A172 (cell line): ENCODE measurements at places on chromosomes 5 and 9. TPM values are rescaled to one million over a fixed set of nuclear protein-coding genes. Genes with fewer than 3 reads are reported as not detected.

CDH9 gene
- 0.22 TPM in 1 of 2 replicates, not detected in the other for total RNA-seq

DNA sequence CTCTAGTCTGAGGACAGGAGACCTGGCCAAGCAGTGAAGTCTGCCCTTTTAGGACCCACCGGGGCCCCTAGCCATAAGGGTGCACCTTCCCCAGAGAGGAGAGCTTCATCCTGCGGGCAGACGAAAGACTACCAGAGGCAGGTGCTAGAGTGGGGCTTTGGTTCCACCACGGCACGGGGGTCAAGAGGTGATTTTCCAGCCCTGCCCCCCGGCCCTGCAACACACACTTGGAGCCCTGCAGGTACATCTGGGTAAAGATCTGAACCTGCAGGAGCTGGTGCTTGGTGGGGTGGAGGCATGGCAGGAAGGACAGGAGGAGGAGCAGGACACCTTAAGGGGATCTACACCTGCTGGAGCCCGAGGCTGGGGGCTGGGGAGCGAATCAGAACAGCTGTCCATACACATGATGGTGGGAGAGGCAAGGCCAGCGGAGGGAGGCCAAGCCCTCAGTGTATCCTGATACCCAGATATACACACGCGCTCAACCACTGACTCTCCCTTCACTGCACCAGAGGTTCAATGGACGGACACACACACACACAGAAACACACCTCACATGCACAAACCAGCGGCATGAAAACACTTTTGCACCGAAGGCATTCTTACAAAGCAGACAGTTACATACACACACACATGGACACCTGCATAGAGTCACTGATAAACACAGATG lies 98.4 kb upstream of the MVB12B start:
- DNase-seq: no peak

DNA sequence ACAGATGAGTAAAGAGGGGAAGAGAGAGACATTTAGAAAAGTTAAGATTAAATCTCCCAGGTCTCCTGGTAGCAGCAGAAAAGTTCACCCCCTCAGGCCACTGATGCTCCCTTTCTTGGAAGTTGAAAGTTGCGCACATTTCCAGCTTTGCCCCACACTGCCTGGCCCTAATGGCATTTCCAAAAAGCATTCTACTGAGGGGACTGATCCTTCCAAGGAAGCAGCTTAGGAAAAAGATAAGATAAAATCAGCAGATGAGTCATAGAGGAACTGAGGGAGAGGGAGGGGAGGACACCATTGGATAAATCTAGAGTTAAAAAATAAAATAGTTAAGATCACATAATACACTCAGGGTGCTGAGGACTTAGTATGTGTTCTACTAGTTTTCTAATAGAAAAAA lies 67.6 kb upstream of the SLC12A2 start:
- peak; percentile 29 for DNase-seq

- no peak for DNase-seq
Measured at GRCh38 chr9:122370869-122371755, at the start of gene PTGS1. Gene PTGS1, plus strand, starts transcription at chr9:122371024. Its CDS starts 61 bp downstream, at chr9:122371085.

CCDC187 gene
- total RNA-seq: 0.05 and 0.07 TPM in 2 replicates

GRCh38 chr5:142115937-142116614 lies 7.5 kb downstream of the NDFIP1 start:
- no peak for DNase-seq

HRCT1 gene
- total RNA-seq: 1.0 TPM in 1 of 2 replicates, not detected in the other

DNA sequence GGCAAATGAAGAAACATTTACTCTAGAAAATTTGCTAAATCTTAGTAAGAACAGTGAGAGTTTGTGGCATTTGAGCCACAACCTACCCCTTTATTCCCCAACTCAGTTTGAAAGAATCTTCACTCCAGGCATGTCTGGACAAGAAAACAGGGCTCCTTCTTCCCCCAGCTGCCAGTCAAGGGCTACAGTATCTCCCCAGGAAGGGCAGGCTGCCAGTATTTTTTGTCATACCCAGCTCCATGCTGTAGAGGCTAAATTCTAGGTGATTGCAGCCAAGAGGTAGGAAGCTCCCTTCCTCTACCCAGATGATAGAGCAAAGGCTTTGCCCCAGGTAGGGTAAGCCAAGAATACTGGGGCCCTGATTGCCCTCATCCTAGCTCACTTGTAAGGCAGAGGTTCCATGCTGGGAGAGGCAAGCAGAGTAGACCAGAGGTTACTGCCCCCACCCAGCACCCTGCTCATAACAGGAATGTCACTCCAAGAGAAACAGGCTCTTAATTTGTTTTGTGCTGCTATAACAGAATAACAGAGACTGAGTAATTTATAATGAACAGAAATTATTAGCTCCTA lies 20.0 kb upstream of the GRPEL2 start:
- no peak for DNase-seq

PCDHB13 gene
- 1.1 TPM in 2 replicates for total RNA-seq

MYO10 gene
- total RNA-seq: 5.2 and 9.4 TPM in 2 replicates

GRCh38 chr5:95862671-95863382 lies 40.3 kb upstream of the GLRX start:
- DNase-seq: no peak

GRCh38 chr5:180187767-180188166 lies 21.2 kb downstream of the RASGEF1C start:
- no peak for DNase-seq
